ENCODE measurements at places on chromosomes 6 and 20.
A peak's percentile ranks its signal among the peaks of the same experiment; 100 is the strongest.

- no peak for DNase-seq
Observed at GRCh38 chr6:157514659-157515496, 133.9 kb downstream of the ZDHHC14 start.

DNA sequence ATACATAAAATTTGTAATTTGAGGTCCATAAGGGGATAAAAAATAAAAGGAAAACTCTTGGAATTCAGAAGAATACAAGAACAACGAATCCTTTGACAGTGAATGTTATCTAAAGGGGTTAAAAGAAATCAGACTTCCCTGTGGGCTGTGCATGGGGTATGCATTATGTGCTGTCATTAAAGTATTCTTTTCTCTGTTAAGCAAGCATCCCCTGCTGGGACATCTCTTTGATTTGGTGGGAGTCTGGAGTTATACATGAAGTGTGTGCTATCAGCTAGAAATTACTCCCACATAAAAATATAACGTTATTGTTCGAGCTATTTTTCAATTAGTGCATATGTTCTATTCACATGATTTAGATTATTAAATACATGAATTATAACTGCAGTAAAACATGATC, 195.2 kb downstream of the CENPW start:
- DNase-seq, result no peak

DNA sequence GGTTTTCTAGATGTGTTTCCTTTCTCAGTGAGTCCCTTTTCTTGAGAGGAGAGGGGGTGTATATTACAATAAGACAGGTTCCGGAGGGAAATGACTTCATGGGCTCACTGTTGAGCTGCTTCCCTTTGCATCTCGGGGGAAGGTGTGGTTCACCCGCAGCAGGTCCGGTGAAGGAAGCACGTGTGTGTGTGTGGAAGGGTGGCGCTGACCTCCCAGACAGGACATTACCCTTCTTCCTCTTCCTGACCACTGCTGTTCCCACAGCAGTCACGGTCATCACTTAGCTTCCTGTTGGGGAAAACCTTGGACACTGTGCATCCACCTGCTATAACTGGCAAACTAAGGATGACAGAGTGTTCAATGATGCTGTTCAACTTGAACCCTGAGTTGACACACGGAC, 83.6 kb downstream of the PLEKHG1 start:
- DNase-seq, result no peak

DNA sequence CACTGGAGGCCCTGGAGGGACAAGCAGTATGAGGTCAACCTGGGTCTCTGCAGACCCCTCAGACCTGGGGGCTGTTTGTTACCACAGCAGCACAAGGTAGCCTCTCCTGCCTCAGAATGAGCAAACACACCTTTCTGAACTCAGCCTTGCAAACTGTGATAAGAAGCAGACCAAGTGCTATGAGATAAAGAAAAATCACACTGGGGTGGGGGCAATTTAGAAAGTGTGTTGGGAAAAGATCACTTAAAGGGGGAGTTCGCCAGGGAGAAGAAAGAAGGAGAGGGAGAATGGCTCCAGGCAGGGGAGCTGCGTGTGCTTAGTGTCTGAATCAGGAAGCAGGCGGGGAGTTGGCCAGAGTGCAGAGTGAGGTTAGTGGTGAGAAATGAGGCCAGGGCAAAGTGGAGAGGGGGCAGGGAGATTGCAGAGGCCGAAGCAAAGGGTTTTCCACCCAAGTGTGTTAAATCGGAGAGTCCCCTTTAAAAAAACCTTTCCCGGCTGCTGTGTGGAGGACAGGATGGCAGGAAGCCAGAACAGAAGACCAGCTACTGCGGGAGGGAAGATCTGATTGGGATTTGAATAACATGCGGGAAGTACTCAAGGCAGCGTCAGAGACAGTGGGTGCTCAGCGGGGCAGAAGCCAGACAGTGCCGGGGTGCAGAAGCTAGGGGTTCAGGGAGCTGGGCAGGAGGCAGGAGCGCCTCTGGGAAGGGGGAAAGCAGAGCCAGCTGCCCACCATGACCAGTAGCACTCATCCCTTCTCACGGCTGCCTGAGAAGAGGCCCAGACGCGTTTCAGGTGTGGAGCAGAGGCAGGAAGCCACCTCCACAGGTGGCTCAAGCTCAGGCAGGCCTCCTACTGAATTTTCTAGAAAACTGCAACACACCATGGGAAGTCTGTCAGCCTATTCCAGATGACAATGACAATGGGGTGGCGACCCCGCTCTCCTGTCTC, 9.0 kb downstream of the ADA start:
- DNase-seq, result no peak

DNA sequence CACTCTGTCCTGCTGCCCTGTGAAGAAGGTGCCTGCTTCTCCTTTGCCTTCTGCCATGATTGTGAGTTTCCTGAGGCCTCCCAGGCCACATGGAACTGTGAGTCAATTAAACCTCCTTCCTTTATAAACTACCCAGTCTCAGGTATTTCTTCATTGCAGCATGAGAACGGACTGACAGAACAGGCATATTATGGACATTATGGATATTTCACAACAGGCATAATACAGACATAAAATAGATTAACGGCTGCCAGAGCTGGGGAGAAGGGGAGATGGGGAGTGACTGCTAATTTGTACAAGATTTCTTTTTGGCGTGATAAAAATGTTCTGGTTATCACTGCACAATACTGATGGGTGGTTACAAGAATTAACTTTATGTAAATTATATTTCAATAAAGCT, 29.4 kb downstream of the TRPC4AP start:
- no peak for DNase-seq

- peak; percentile 30 for DNase-seq
Observed at GRCh38 chr6:124254941-124255685, 451.4 kb downstream of the NKAIN2 start.

GRCh38 chr20:33437141-33437911, 6.2 kb downstream of the SNTA1 start:
- DNase-seq, result no peak

GRCh38 chr6:166618866-166619761, 7.9 kb downstream of the RPS6KA2 start:
- DNase-seq, result no peak

Data from NCI-H748 treated with DMSO at 0.1 percent for 48 hours (cell line).